Effector memory CD4-positive, alpha-beta T cell (primary cell): ENCODE measurements at places on chromosomes 5 and 9.

DNA sequence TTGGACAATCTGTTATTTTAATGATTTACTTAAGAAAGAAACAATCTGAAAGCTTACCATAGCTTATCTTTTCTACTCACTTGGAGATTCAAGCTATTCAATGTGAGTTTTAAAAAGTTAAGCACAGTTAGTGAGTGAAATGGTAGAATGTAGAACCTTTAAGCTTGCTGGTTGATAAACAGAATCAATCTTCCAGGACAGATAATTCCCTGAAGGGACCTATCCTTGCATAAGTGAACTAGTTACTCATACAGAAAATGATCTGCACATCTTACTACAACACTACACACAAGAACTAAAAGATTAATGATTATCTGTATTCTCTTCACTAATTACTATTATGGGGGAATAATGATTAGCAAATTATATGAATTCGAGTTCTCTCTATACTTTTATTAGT, 165.6 kb downstream of the PALM2AKAP2 start:
- DNase-seq = no peak

GRCh38 chr9:100083448-100084127, 15.2 kb downstream of the ERP44 start:
- no peak for DNase-seq

GRCh38 chr9:127585161-127585819, 26.8 kb upstream of the STXBP1 start:
- DNase-seq = no peak

- no peak for DNase-seq
Measured at GRCh38 chr5:148491015-148491792, 107.4 kb downstream of the FBXO38 start.

GRCh38 chr9:134188386-134189144, 24.2 kb upstream of the RNU6ATAC start:
- no peak for DNase-seq

GRCh38 chr9:23754551-23754950, 71.5 kb downstream of the ELAVL2 start:
- no peak for DNase-seq

GRCh38 chr9:31304576-31304975, 1079.9 kb upstream of the ACO1 start:
- no peak for DNase-seq

GRCh38 chr5:40578501-40579451, 100.9 kb upstream of the PTGER4 start:
- DNase-seq = no peak

GRCh38 chr9:69483886-69484422, 158.9 kb downstream of the ENTREP1 start:
- no peak for DNase-seq

- DNase-seq = no peak
Measured at GRCh38 chr5:1867114-1867814, 15.5 kb downstream of the IRX4 start.

- no peak for DNase-seq
Measured at GRCh38 chr5:8577792-8578191, 708.8 kb downstream of the MTRR start.

- no peak for DNase-seq
Measured at GRCh38 chr9:107674721-107675277, 185.2 kb upstream of the KLF4 start.
